HepG2 (cell line): ENCODE measurements at places on chromosomes 7 and 10.

DNA sequence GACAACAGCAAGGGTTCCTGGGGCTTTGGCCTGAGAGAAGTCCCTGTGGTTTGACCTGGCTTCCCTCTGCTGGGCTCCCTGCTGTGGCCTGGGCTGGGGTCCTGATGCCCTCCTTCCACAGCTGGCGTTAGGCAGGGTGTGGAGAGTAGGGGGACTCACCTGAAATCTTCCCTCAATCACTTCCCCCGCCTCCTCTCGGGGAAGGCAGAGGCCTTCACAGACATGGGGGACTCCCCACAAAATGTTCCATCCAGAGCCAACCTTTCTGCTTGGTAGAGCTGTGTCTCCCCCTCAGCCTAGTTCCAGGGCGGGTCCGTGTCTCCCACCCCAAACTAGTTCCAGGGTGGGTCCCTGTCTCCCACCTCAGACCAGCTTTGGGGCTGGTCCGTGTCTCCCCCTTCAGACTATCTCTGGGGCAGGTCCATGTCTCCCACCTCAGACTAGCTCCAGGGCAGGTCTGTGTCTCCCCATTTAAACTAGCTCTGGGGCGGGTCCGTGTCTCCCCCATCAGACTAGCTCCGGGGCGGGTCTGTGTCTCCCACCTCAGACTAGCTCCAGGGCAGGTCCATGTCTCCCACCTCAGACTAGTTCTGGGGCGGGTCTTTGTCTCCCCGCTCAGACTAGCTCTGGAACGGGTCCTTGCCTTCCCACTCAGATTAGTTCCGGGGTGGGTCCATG is 2.2 kb downstream of the PVRIG start:
- no peak for DNase-seq

DNA sequence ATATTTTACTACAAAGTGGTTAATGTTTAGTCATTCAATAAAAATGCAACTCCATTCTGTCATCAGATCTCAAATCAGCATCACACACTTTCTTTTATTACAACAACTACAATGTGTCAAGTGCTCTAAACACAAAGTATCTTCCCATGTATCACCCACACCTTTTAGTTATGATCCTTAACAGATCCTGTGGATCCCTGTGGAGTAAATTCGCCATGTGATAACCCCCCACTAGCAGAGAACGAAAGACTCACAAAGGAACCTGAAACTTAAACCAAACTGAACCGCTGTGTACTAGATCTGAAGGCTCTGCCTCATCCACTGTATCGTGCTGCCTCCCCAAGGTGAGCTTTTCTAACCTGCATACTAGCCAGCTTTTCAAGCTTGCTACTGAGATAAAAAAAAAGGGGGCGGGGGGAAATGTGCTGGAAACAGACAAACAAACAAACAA is 1.7 kb downstream of the DPY19L1 start:
- DNase-seq, result peak; percentile 21

GRCh38 chr7:160958-161725 is 31.2 kb upstream of the FAM20C start:
- no peak for DNase-seq

DNA sequence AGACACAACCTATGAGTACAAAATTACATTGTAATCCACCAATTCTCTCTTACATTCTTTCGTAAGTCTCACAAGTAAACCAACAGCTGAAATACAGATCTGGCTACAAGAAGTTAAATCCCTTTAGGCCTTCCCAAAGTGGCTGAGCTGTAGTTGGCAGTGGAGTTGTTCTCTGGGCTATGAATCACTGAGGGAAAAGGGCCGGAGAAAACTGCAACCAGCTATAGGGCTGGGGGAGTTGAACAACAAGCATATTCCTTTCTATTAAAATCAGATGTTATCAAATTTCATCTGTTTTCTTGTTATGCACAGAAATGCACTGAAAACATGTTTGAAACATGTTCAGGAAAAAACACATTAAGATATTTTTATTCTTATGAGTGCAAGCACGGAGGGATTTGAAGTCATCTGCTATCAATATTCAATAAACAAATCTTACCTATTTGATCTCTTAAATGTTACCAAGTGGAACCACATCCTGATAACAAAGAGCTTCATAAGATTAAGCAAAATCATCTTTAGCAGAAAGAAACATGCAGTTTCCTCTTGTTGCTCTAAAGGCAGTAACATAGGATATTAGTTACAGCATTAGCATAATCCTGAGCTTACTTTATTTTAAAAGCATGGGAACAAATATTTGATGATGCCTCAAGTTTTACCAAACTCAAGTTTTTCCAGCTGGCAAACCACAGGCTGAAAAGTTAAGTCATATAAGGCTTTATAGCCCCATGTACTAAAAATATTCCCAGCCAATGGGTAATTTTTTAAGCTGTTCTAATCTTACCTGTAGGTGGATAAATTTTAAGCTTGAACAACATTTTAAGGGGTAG is 212.7 kb downstream of the TAX1BP1 start:
- no peak for DNase-seq

- DNase-seq, result no peak
Observed at GRCh38 chr7:105261689-105262088, 127.0 kb downstream of the SRPK2 start.

- DNase-seq, result peak; percentile 12
Observed at GRCh38 chr7:114048386-114049235, 129.8 kb upstream of the PPP1R3A start.

GRCh38 chr7:158227258-158227984 is 360.2 kb downstream of the PTPRN2 start:
- no peak for DNase-seq

- DNase-seq, result peak; percentile 77
Observed at GRCh38 chr7:101862280-101863220, 45.1 kb downstream of the CUX1 start.

DNA sequence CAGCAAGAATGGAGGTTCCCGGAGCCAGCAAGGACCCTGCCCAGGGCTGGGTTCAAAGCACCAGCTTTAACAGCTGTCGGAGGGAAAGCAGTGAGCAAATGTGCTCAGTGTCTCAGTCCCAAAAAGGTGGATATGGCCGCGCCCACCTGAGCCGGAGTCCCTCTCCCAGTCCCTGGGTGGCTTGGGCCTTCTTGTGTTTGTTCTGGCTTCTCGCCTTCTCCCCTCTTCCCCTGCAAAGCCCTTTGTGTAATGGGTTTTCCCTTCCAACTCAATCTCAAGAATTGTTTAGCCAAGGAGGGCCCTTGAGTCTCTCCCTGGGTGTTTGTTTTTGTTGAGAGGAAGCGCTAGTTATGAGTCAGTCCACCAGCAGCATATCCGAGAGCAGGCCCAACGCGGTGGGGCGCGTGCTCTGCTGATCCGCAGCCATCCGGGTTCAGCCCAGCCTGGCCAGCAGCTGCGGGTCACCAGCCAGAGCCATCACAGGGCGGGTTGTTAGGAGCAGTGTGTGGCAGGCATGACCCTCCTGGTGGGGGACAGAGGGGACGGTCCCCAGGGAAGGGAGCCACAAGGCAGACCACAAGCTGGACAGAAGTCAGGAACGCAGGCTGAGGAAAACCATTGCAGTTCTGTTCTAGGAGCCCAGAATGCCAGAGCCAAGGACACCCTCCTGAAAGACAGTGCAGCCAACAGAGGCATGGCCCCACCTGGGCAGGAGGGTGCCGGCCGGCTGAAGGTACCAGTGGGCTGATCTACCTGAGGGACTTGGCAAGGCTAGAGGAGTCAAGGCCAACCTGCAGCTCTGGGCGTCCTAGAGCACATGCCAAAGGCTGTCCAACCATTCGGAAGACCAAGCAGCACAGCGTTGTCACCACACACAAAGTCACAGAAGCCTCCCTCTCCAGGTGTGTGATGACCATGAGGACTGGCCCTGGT is 21.3 kb downstream of the CALML3 start:
- no peak for DNase-seq

DNA sequence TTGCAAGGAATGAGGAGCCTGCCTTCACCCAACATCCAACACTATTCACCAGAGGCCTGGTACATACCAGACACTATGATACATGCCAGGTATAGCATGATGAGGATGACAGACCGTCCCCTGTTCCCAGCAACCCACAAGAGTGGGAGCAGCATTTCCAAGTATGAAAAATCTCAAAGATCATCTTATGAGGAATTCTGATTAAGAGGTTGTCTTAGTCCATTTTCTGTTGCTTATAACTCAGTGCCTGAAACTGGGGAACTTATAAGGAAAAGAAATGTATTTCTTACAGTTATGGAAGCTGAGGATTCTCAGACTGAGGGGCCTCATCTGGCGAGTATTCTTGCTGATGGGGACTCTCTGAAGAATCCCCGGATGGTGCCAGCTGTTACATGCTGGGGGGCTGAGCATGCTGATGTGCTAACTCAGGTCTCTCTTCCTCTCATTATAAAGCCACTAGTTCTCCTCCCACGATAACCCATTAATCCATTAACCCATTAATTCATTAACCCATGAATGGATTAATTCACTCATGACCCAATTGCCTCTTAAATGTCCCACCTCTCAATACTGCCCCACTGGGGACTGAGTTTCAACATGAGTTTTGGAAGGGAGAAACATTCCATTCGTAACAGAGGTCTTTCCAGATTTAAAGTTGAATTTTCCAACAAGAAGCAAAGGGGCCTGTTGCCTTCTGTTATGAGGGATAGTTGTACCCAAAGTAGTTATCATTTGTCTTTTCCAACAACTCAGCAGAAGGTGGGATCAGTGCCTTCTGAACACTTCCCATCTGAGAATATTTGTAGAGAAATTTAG is 173.9 kb downstream of the HERPUD2 start:
- DNase-seq, result no peak

DNA sequence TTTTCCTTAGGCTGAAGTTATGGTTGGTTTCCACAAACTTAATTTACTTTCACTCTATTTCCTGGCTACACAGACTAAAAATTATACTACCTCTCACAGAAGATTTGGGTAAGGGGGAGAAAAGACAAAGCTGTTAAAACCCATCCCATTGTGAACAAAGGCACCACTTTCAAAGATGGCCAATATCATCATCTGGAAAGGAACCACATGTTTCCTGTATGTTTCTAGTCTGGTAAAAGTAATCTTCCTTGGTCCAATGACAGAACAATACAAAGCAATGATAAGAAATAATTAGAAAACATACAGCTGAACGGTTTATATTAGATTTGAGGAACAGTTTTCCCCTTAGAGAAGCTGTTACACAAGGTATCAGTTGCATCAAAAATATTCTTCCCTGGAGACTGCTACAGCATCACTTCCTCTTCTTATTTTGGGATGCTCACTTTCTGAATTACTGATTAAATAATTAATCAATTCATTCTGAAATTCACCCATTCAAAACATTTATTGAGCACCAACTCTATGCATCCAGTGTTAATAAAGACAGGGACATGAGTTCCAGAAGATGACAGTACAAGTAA is 8.5 kb upstream of the SFR1 start:
- DNase-seq, result no peak

GRCh38 chr10:2120746-2121145 is 383.4 kb upstream of the ADARB2 start:
- no peak for DNase-seq

DNA sequence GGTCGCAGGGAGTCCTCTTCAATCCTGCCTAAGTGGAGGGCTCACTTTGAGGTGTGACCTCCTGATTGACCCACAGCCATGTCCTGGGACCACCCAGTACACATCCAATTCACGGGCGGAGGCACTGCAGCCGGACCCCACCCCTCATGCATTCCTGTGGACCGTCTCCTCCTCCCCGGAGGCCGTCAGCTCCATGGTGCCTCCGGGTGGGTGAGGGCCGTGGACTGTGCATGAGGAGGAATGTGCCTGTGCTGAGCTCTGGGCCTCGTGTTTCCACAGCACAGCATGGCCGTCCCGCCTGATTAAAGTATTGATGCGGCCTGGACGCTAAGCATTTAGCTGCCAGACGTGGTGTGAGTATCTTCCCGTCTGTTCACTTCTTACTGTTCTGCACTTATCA is 52.8 kb downstream of the CFAP46 start:
- DNase-seq, result no peak

DNA sequence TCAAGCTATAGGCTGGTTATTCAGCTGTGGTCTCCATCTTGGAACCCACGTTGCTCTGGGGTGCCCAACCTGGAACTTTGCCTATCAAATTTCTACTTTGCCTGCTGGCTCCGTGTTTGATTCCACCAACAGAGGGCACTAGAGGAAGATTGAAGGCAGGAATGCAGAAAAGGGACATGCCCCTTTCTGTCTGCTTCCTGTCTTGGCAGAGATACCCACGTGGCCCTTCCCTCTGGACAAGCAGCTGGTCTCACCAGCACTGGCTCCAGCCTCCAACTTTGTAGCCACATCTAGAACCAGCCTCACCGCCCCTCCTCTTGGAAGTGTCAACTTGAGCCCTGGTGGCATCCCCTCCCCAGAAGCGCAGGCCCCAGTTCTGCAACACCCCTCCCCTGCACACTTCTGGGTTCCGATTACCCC is 52.1 kb upstream of the ZNF438 start:
- peak; percentile 20 for DNase-seq
